Stimulated activated CD4-positive, alpha-beta T cell treated with anti-CD3 and anti-CD28 coated beads, Interleukin-15, amount 100 ng/mL, for 48 hours (primary cell): ENCODE measurements at places on chromosomes 3 and 15.

DNA sequence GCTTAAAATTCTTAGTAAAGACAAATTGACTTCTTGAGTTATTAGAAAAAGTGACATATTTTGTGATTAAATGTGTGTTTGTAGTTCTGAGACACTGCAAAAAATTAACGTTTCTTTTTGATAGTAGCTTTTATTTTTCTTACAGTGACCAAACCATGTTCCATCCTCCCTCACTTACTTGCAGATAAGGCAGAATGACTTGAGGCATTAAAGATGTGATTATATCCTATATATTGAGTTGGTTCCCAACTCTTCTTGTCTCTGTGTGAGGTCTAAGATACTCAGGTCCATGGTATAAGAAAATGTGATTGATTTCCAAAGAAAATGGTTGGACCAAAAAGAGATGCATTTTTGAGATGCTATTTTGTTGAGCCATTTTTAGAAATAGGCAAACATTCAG lies 238.3 kb upstream of the NR2F2 start:
- DNase-seq: no peak

- DNase-seq: no peak
Observed at GRCh38 chr3:48739617-48739954, 22.6 kb upstream of the IP6K2 start.

- no peak for DNase-seq
Observed at GRCh38 chr3:29576181-29576580, 295.3 kb downstream of the RBMS3 start.

DNA sequence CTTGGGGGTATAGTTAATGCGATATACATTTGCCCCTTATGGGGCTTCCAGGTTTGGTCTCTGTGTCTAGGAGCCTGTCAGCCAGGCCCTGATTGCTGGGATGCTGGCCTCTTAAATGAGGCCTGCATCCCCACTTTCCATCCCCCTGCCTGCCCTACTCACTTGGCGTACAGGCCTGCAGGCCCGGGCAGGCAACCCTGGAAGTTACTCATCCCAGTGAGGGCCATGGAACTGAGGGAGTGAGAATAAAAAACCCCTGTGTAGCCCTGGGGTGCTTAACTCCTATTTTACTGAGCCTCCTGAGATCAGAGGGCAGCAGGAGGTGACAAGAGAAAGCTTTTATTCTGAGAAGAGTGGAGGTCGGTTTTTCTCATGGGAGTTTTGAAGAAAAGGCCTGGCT lies 2.0 kb downstream of the DISP2 start:
- DNase-seq: no peak

DNA sequence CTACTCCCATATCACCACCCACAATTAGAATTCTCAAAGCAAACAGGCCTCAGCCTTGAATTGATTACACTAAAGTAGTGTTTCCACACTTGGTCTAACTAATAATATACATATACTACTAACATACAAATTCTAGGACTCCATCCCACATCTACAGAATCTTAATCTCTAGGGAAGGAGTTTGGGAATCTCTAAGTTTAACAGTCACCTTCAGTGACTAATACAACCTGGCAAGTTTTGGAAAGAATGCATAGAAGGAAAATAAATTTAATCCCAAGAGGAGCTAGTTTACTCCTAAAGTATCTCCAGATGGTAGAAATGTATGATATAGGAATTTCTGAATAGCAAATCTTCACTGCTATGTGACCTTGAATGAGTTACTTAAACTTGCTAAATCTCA lies 9.1 kb downstream of the CLPX start:
- no peak for DNase-seq

DNA sequence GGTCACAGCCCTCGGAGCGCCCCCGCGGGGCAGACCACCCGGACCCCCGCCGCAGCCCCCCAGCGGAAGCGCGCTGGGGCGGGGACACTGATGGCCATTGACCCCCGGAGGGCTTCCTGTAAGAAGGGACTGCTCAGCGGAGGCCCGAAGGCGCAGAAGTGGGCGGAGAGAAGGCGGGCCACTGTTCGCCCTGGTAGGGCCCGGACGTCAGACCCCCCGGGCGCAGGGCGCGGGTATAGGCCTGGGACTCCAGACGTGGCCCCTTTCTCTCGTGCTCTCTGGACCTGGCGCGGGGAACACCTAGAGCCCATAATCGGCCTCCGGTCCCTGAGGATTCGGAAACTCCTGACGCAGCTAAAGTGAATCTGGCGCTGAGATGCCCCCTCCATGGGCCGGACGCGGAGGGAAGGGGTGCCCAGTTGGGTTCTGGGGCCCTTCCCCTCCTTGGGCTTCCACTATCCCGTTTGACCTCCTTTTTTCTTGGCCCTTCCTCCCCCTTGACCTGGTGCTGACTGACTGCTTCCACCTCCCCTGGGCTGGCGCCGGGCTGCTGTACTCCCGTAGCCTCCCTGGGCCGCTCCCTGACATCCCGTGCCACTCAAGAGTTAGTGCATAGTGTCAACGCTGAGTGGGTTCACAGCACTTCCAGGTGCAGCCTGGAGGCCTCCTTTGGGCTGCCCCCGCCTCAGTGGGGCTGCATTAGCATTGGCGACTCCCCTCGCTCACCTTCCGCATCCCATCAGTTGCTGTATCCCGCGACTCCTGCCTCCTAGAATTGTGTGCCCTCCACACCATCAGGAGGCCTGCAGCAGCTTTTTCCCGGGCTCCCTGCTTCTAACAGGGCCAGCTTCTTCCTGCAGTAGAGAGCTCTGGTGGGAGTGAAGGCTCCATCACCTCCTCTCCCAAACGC lies 694 bp downstream of the ABTB1 start:
- no peak for DNase-seq
